ENCODE measurements at places on chromosomes 2 and 18. TPM values are rescaled to one million over a fixed set of nuclear protein-coding genes. Genes with fewer than 3 reads are reported as not detected.

TWIST2 gene
- 74.9 TPM for total RNA-seq

ASIC4 gene
- not detected for total RNA-seq

MAB21L4 gene
- not detected for total RNA-seq

DYNC1I2 gene
- total RNA-seq: 132 TPM

PLEK gene
- total RNA-seq: 7.4 TPM

PPP1CB gene
- total RNA-seq: 567 TPM

WDR12 gene
- total RNA-seq: 3.3 TPM

CPO gene
- total RNA-seq: 1.1 TPM

GNLY gene
- total RNA-seq: 1.6 TPM

FOXI3 gene
- not detected for total RNA-seq

ADCYAP1 gene
- 1.7 TPM for total RNA-seq

KLHL41 gene
- 2.2 TPM for total RNA-seq

CD28 gene
- 0.82 TPM for total RNA-seq

NEUROD1 gene
- not detected for total RNA-seq

- H3K36me3 ChIP-seq: no peaks in the 10 kb centered on the region
- no peak overlapping the region for H3K27ac ChIP-seq
- DNase-seq: no peak
- no peaks in the 10 kb centered on the region for H3K4me1 ChIP-seq
- no peaks in the 10 kb centered on the region for H3K27me3 ChIP-seq
Observed at GRCh38 chr18:41226186-41226585, 728.8 kb upstream of the PIK3C3 start.

GRCh38 chr18:37272226-37272625 is 293.4 kb downstream of the CELF4 start:
- H3K4me1 ChIP-seq: no peaks in the 10 kb centered on the region
- no peaks in the 10 kb centered on the region for H3K36me3 ChIP-seq
- no peak for DNase-seq
- H3K4me3 ChIP-seq: no peak overlapping the region

DNA sequence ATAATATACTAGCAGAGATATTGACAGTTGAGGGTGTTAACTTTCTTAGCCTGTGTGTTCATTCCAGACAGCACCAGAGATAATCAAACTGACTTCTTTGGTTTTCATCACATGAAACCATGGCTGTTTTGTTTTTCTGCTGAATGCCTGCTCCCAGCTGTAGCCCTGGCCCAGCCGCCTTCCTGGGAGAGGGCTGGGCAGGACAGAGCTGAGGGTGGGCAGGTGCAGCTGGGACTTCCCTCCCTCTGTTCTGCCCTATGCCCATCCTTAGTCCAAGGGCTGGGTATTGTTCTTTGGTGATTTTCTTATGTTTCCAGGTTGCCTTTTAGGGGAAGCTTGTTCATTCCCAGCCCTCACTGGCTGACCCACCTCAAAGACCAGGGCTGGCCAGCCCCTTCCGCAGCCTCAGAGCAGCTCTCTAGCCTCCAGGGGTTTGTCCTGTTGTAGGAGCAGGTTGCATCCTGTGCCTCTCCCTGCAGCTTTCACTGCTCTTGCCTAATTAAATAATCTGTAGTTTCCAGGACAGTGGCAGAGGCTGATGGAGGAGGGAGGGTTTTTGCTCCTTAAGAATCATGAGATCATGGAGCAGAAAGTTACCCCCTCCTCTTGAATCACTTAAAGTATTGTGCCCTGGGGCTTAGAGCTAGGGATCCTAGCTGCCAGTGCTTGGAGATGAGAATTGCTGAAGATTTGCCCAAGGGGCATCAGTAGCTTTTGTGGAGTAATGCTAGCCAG is 61.4 kb downstream of the MTCL1 start:
- no peak overlapping the region for H3K4me3 ChIP-seq
- no peaks in the 10 kb centered on the region for H3K27me3 ChIP-seq
- H3K36me3 ChIP-seq: no peaks in the 10 kb centered on the region
- H3K4me1 ChIP-seq: peaks cover 87% of the 10 kb centered on the region
- DNase-seq: no peak

GRCh38 chr2:191043438-191043837 is 29.5 kb upstream of the STAT1 start:
- H3K36me3 ChIP-seq: no peaks in the 10 kb centered on the region
- DNase-seq: no peak
- no peaks in the 10 kb centered on the region for H3K27me3 ChIP-seq
- no peak overlapping the region for H3K27ac ChIP-seq
- no peaks in the 10 kb centered on the region for H3K4me1 ChIP-seq
- H3K4me3 ChIP-seq: no peak overlapping the region

- H3K27ac ChIP-seq: no peak overlapping the region
- DNase-seq: no peak
- H3K4me1 ChIP-seq: no peaks in the 10 kb centered on the region
- H3K27me3 ChIP-seq: no peaks in the 10 kb centered on the region
- H3K4me3 ChIP-seq: no peak overlapping the region
- no peaks in the 10 kb centered on the region for H3K36me3 ChIP-seq
Observed at GRCh38 chr2:162403884-162404283, 60.0 kb downstream of the GCA start.

DNA sequence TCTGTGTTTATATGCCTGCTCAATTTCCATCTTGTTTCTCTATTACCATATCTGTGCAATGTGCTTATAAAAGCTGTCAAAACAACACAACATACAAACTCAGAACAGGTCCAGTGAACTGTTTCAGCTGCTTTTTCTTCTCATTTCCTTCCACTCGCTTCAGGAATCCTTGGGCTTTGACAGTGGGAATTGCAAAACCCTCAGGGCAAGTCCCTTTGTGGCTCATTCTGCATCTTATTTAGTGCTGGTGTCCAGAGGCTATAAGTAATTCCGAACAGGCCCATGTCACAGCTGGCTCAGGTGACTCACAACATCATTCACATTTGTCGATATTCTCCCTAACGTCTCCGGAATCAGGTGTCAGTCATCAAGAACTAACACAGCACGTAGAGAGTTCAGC is 309.9 kb upstream of the ZNF521 start:
- DNase-seq: no peak
- peaks cover 9% of the 10 kb centered on the region for H3K4me1 ChIP-seq
- no peaks in the 10 kb centered on the region for H3K36me3 ChIP-seq
- H3K27me3 ChIP-seq: no peaks in the 10 kb centered on the region
- H3K27ac ChIP-seq: no peak overlapping the region
- H3K4me3 ChIP-seq: no peak overlapping the region

GRCh38 chr2:62450716-62451191 is 55.2 kb downstream of the TMEM17 start:
- no peak overlapping the region for H3K4me3 ChIP-seq
- H3K36me3 ChIP-seq: no peaks in the 10 kb centered on the region
- no peaks in the 10 kb centered on the region for H3K4me1 ChIP-seq
- no peak overlapping the region for H3K27ac ChIP-seq
- H3K27me3 ChIP-seq: no peaks in the 10 kb centered on the region

DNA sequence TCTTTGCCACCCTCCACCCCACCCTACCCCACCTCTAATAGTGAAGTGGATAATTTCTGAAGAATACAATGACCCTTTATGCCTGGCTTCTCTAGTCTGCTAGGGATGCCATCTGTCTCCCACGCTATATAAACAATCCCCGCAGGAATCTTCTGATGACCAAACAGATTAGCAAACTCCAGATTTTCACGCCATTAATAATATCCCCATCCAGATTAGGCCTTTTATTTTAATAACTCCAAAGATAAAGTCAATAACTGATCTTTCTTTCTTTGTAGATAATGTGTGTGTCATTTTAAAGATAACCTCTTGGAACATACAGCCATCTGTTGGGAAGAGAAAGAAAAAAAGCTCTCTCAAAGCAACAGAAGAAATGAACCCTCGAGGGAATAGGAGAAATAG is 47.9 kb upstream of the CCDC150 start:
- H3K36me3 ChIP-seq: no peaks in the 10 kb centered on the region
- peaks cover 12% of the 10 kb centered on the region for H3K4me1 ChIP-seq
- no peak overlapping the region for H3K4me3 ChIP-seq
- H3K27ac ChIP-seq: no peak overlapping the region

DNA sequence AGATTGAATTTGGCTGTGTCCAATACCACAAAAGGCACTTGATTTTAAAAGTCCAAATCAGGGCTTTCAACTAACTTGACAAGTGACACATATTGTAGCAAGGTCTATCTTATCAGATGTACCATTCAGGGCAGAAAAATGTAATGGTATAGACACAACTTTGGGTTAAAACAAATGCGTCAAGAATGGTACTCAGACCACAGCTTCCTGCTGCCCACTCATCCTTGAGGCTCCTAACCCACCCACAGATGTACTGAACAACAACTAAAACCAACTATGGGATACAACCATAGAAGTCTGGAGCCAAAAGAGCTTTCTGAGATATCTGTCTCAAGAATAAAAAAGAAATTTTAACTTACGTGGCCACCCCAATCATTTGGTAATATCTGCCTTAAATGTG is 105.2 kb downstream of the RBM43 start:
- no peaks in the 10 kb centered on the region for H3K27me3 ChIP-seq
- DNase-seq: no peak
- no peak overlapping the region for H3K4me3 ChIP-seq
- H3K36me3 ChIP-seq: no peaks in the 10 kb centered on the region
- no peaks in the 10 kb centered on the region for H3K4me1 ChIP-seq

- H3K4me3 ChIP-seq: no peak overlapping the region
- DNase-seq: no peak
- no peaks in the 10 kb centered on the region for H3K36me3 ChIP-seq
Observed at GRCh38 chr2:127404466-127405254, 13.6 kb upstream of the PROC start.

DNA sequence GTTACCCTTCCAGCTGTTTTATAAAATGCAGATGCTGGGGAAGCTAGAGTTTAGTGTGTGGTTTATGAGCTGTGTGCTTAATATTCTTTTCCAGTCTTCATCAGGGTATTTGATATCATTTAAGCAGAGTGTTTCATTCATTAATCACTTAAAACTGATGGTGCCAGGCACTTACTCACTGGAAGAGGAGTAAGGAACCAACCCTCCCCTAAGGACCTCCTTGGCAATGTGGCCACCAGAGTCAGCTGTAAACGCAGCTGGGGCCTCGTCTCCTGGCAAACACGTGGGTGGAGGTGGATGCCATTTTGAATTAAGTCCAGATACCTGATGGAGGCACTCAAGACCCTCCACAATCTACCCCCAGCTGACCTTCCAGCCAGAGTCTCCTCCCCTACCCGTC is 331.6 kb downstream of the CLIP4 start:
- no peaks in the 10 kb centered on the region for H3K27me3 ChIP-seq
- no peak overlapping the region for H3K27ac ChIP-seq
- no peak for DNase-seq
- no peaks in the 10 kb centered on the region for H3K4me1 ChIP-seq

DNA sequence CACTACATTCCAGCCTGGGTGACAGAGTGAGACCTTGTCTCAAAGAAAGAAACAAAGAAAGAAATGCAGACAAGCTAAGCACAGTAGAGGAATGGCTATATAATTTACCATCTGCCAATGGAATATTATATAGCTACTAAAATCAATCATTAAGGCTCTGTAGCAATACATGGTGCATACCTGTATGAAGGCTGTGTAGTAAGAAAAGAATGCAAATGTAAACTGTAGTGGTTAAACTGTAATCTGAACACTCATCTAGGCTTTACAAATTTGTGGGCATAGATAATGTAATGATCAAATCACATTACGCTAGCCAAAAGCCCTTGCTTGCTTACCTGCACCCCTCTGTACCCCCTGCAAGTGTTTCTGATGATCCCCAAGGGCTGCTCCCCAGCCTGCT is 230.9 kb downstream of the LTBP1 start:
- no peaks in the 10 kb centered on the region for H3K27me3 ChIP-seq
- H3K4me1 ChIP-seq: no peaks in the 10 kb centered on the region
- H3K4me3 ChIP-seq: no peak overlapping the region
- H3K27ac ChIP-seq: no peak overlapping the region
- H3K36me3 ChIP-seq: no peaks in the 10 kb centered on the region

GRCh38 chr2:192775459-192776262 is 580.9 kb upstream of the TMEFF2 start:
- H3K4me3 ChIP-seq: no peak overlapping the region
- no peak for DNase-seq
- H3K4me1 ChIP-seq: no peaks in the 10 kb centered on the region
- H3K27ac ChIP-seq: no peak overlapping the region
- no peaks in the 10 kb centered on the region for H3K36me3 ChIP-seq

DNA sequence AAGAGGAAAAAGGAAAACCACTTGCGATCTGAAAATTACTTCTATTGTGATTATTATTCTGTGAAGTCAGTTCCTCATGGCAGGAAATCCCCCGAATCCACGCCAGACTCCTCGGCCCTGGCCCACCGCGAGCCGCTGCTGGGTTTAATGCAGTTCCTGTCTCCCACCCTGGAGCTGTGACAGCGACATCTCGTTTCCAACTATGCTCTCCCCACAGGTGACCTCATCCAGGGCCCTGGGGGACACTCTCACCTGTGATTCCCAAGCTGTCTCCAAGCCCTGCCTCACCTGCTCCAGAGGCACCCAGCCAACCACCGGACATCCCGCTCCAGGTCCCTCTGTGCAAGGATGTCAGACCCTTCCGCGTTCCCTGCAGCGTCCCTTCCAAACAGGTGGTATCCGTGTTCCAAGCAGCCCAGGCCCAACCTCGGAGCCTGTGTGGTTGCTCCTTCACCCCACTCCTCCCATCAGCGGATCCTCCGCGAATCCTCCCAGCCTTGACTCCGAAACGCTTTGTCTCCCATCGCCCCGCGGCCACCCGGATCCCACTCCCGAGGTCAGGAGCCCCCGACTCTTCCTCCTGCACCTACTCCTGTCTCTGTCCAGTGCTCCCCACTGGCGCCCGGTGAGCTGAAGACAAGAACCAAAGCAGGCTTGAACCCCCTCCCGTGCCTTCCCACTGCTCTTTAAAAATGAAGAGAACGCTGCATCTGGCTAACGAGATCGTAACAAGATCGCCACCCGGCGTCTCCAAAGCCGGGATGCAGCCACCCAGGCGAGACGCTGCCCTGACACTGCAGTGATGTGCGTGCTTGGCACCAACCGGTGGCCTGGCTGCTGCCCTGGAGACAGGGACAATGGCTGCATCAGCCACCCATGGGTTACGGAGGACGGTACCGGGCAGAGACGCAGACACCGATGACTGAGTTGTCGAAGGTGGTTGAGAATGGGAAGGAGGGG is 96.5 kb downstream of the NDUFA10 start:
- H3K4me1 ChIP-seq: no peaks in the 10 kb centered on the region
- no peaks in the 10 kb centered on the region for H3K36me3 ChIP-seq
- peak; percentile 61 for DNase-seq
- H3K27ac ChIP-seq: no peak overlapping the region
- H3K27me3 ChIP-seq: no peaks in the 10 kb centered on the region

DNA sequence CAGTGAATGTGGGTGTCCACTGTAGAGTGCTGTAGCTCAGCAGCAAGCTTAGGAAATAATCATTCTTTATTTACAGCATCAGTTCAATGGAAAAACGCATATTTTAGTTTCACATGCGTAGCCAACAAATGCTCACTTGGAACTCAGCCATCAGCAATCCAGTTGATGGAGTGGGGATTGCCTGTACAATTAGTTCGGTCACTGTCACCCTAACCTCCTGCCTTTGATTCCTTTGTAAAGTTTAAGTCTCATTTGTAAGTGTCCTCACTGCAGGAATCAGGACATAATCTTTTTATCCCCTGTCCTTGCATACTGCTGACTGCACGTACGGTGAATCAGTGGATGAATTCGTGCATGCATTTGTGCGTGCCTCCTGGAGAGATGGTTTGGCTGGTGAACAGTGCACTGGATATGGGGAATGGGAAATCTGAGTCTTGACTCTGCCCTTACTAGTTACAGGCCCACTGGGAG is 55.9 kb downstream of the RAB31 start:
- peaks cover 3% of the 10 kb centered on the region for H3K4me1 ChIP-seq
- no peak for DNase-seq
- no peak overlapping the region for H3K4me3 ChIP-seq
- no peaks in the 10 kb centered on the region for H3K27me3 ChIP-seq
- H3K36me3 ChIP-seq: no peaks in the 10 kb centered on the region

- no peaks in the 10 kb centered on the region for H3K4me1 ChIP-seq
- no peaks in the 10 kb centered on the region for H3K36me3 ChIP-seq
- DNase-seq: no peak
- H3K27ac ChIP-seq: no peak overlapping the region
Observed at GRCh38 chr2:38771632-38772031, 6.4 kb upstream of the GEMIN6 start.
